ENCODE measurements at places on chromosomes 4 and X. TPM values are rescaled to one million over a fixed set of nuclear protein-coding genes. Genes with fewer than 3 reads are reported as not detected.

RTL3 gene
- total RNA-seq = 0.46 TPM

SUPT20HL2 gene
- total RNA-seq = not detected

SMIM10L2A gene
- total RNA-seq = not detected

DIPK2B gene
- total RNA-seq = not detected

CT45A2 gene
- not detected for total RNA-seq

ADH7 gene
- total RNA-seq = not detected

ARR3 gene
- total RNA-seq = not detected

All from HFFc6 (cell line).